Activated effector memory CD4-positive, alpha-beta T cell treated with Interleukin-2 at 50 U/mL for 16 hours (primary cell): ENCODE measurements at places on chromosomes 4 and X.

DNA sequence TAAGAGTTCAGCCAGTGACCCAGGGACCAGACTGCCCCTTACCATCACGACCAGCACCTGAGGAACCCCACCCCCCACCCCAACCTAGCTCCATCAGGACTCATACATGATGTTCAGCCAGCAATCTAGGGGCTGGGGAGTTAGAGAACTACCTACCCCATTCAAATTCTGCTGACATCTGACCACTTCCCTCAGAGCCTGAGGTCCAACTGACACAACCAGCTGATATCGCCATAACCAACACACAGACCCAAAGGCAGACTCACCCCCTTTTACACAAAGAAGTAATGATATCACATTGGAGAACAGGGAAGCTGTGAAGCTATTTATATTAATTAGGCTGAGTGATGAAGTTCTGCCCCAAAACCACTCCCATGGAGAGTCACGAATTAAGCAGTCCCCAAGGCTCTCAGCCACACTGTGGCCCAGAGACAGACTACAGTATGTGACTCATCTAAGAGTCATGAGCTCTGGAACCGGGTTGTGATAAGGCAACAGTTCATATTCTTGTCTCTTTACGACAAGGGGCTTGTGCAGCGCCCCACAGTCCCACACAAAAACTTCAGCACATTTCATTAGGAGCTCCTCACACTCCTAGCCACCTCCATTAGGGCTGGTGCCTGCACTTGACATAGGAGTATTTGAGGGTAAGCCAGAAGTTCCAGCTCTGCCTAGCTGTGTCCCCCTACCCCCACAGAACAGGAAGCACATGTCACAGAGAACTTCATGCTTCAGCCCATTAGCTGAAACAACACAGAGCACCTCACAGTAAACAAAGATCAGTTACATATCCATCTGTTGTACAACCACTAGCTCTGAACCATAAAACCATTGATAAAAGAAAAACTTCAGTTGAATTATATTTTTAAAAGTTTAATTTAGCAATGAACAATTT lies 184.7 kb upstream of the ZCCHC13 start:
- no peak for DNase-seq

DNA sequence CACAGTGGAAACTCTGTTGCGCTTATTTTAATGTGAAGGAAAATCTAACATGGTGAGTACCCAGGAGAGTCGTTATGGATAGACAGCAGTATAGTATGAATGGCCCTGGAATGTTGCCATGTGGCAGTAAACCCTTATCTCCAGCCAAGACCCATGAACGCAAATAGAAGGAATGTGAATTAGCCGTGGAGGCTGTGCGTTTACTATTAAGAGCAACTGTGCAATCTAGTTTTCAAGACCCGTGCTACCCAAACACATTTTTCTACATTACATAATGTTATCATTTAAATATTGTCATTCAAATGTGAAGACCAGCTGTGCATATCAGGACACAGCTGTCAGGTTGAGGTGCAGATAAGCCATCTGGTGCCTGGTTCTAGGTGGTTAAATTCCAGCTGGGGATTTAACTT lies 13.3 kb upstream of the AGA start:
- no peak for DNase-seq

- no peak for DNase-seq
These were observed 99.1 kb upstream of the AFAP1 start for GRCh38 chr4:8038719-8039251.

DNA sequence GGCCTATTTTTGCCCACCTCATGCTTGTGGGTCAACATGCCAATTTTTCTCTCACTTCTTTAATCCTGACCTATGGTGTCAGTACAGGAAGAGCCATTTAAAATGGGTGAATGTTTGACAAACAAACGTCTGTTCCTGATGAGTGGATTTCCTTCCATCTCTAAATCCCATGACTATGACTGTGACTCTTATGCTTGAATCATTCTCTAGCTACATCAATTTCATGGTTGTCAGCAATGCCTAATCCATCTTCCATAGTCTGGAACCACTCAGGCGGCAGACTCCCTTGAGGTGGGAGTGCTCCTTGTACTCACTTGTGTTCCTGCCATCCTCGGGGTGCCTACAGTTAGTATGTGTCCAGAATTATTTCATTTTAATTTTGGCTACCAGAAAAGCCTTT lies 194.9 kb upstream of the RPS6KA3 start:
- DNase-seq = no peak
